ENCODE measurements at places on chromosomes 11 and 22. TPM values are rescaled to one million over a fixed set of nuclear protein-coding genes. Genes with fewer than 3 reads are reported as not detected.

The INS gene
- not detected for total RNA-seq

The CHRDL2 gene
- total RNA-seq: 11.1 TPM

The ADAMTS8 gene
- total RNA-seq: 0.48 TPM

The IL17REL gene
- total RNA-seq: not detected

The C11orf87 gene
- total RNA-seq: 0.03 TPM

The CFAP300 gene
- 0.38 TPM for total RNA-seq

The OVCH2 gene
- total RNA-seq: not detected

The HPS5 gene
- total RNA-seq: 11.4 TPM

The NPTXR gene
- 16.8 TPM for total RNA-seq

The FLRT1 gene
- 0.35 TPM for total RNA-seq

The APOBEC3B gene
- 0.75 TPM for total RNA-seq

The OR52A1 gene
- not detected for total RNA-seq

The NCR3LG1 gene
- total RNA-seq: 0.56 TPM

The SSTR3 gene
- total RNA-seq: not detected

The TAF1D gene
- 28.2 TPM for total RNA-seq

The UQCC3 gene
- total RNA-seq: 7.8 TPM

The OR52B4 gene
- not detected for total RNA-seq

The HEPACAM gene
- 0.35 TPM for total RNA-seq

The DLG2 gene
- 6.1 TPM for total RNA-seq

The CLCF1 gene
- 0.27 TPM for total RNA-seq

The DDIAS gene
- total RNA-seq: 0.89 TPM

The FGF19 gene
- total RNA-seq: not detected

The LMNTD2 gene
- 0.22 TPM for total RNA-seq

The AGBL2 gene
- 0.35 TPM for total RNA-seq

The USP2 gene
- 136 TPM for total RNA-seq

The OR4C45 gene
- total RNA-seq: not detected

The RBMXL2 gene
- not detected for total RNA-seq

The TRIM51 gene
- not detected for total RNA-seq

The HBB gene
- total RNA-seq: 121 TPM

The OSM gene
- 0.11 TPM for total RNA-seq

The FOXRED1 gene
- total RNA-seq: 30.3 TPM

The MS4A4A gene
- total RNA-seq: 15.2 TPM

The MACROD1 gene
- 124 TPM for total RNA-seq

The OR5B17 gene
- not detected for total RNA-seq

The CCDC87 gene
- 0.24 TPM for total RNA-seq

The CECR2 gene
- total RNA-seq: 5.5 TPM

The CASTOR1 gene
- 5.3 TPM for total RNA-seq

The GTSE1 gene
- 0.43 TPM for total RNA-seq

The ANGPTL5 gene
- 1.9 TPM for total RNA-seq

The LGR4 gene
- 24.2 TPM for total RNA-seq

The SAC3D1 gene
- 7.8 TPM for total RNA-seq

The MCM5 gene
- total RNA-seq: 10.2 TPM

Data from Right ventricle myocardium superior (tissue), 1 donor.